Uterus (tissue), 4 donors: ENCODE measurements at places on chromosomes 12 and 14. TPM values are rescaled to one million over a fixed set of nuclear protein-coding genes. Genes with fewer than 3 reads are reported as not detected.

DNA sequence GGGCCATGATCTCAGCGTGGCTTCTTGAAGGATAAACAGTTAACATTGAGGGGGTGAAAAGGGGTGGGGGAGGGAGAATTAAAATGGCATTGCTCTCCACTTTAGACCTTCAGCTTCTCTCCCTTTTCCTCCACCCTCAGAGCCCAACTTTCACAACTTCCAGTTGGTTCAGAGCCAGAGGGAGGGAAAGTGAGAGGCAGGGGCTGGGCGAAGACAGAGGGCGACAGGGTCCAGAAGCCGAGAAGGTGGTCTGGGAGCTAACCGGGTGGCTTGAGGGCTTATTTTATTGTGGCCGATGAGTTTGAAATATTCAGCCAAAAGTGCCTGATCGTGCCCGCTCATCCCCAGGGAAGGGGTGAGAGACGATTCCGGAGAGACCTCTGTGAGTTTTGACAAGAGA is 4.1 kb downstream of the BMP4 start:
- no peak for DNase-seq

DNA sequence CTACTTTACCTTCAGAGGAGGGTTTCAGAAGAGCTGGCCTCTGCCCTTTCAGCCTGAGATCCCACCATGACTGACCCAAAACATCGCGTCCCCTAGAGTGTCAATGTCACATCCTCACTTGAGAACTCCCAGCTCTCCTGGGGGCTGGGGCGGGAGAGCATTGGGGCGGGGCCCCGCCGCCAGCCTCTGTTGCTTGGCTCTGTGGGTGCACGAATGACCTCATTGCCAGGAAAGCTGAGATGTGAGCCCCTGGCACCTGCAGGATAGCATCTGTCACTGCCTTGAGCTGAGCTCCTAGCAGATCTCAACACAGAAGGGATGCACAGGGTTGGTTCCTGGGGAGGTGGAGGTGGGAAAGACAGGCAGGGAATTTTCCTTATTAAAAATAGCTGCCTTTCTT is 20.6 kb upstream of the MYL2 start:
- no peak for DNase-seq

- DNase-seq = no peak
Measured at GRCh38 chr12:84760091-84760865, 152.3 kb downstream of the SLC6A15 start.

GRCh38 chr12:64609536-64610078 is 688 bp upstream of the RASSF3 start:
- DNase-seq = no peak

Gene PPP1R3E
- total RNA-seq = 9.7 TPM
